BJ (cell line): ENCODE measurements at places on chromosomes 6 and 20.

DNA sequence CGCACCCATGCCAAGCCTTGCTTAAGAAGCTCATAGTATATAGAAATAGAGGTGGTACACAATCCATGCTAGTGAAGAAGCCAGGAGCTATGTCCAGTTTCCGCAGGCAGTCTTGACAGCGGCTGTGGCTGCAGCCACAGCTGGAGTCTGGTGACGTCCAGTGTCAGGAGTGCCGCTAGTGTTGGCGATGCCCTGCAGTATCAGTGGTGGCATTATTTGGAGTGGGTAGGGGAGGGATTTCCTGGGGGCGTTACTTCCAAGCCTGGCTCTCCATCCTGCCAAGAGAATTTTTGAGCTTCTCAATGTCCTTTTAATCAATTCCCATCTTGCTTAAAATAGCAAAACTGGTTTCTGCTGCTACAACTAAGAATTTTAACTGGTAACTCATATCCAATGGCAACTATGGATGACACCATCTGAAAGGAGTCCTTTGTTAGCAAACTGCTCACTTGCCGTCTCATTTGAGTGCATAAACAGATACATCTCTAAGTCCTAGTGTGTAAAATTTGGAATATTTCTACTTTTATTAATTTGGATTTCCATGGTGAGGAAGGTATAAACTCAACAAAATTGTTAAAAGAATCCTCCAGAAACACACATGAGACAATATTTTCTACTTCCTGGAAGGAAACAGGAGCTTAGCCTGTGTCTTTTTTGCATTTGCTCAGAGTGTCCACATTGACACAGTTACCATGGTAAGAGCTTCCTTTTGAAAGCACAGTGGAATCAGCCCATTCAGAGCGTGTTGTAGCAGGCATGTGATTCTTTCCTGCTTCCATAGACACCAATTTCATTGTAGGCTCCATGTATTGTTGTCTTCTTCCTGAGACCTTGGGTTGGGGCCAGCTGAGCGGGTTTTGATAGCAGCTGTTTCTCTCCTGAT, 44.6 kb upstream of the PXDC1 start:
- no peak for DNase-seq

GRCh38 chr6:136752554-136752953, 39.7 kb downstream of the MAP3K5 start:
- DNase-seq: no peak

DNA sequence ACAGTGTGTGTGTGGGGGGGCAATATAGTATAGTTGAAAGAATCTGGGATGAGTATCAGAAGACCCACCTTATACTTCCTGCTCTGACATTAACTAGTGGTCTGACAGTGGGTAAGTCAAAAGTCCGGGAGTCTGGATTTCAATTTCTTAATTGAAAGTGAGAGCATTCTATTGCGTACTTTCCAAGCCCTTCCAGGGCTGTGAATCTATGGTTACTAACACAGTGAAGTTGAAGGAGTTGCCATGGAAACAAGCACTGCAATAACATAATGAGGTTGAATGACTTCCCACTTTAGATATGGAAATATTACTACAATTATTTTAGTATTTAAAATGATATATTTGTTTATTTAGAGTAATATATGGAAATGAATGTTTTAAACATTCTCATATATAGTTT, 80.2 kb downstream of the MLIP start:
- DNase-seq: no peak

GRCh38 chr20:60092729-60093128, 134.5 kb downstream of the CDH26 start:
- DNase-seq: no peak

- no peak for DNase-seq
Observed at GRCh38 chr20:48805286-48805685, 22.5 kb downstream of the PREX1 start.

GRCh38 chr6:135159531-135159930, 21.6 kb upstream of the MYB start:
- DNase-seq: no peak

- DNase-seq: no peak
Observed at GRCh38 chr6:101921829-101922450, 528.4 kb downstream of the GRIK2 start.

DNA sequence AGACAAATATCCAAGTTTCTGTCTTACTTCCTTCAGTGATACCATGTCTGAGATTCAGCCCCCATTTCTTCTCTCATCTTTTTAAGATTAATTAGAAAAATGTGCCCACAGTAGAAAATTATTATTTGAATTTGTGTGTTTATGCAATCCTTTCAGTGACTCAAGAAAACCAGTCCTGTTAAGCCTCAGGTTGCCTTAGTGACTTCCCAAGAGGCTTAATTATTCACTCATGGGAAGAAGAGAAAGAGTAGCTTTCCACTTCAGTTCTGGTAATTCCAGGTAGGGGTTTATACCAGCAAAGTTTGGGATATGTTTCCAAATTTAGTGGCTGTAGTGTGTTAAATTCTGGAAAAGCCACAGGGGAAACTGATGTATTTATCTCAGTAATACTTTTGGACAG, 149.1 kb downstream of the RIMS1 start:
- no peak for DNase-seq

DNA sequence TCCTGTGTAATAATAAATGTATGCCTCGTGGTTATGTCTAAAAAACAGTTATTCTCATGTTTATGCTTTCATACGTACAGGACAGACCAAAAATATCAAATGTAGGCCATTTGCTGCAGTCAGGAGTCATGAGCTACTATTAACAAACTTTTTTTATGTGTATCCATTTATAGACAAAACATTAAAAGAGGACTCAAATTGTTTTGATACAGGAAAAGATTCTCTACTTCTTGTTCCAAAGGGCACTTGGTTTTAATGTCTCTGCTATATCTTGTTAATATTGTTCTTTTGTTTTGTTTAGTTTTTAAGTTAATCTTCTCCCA, 155.2 kb downstream of the ZDHHC14 start:
- DNase-seq: no peak

DNA sequence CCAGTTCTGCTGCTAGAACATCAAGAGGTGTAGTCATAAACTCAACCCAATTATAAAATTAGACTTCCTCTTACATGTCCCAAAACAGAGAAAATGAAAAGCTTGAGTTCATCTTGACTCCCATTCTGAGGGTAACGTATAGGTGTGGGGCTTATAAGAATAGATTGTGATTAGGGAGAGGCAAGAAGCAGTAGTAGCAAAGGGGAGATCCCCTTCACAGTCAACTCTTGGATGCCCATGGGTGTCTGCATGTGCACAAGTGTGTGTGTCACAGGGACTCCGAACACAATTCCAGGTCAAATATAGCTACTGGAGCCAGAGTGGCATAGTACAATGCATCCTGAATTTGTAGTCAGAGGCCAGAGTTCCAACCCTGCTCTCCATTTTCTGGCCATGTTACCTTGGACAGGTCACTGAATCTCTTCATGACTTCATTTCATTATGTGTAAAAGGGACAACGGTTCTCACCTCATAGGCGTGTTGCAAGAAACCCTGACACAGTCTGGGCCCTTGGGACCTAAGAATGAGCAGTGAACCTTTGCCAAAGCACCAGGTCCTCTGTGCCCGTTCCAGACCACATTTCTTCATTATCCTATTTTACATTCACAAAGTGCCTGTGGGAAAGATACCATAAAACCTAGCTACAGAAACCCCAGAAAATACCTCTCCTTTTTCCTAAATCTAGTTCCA, 11.8 kb downstream of the GSTA4 start:
- no peak for DNase-seq

DNA sequence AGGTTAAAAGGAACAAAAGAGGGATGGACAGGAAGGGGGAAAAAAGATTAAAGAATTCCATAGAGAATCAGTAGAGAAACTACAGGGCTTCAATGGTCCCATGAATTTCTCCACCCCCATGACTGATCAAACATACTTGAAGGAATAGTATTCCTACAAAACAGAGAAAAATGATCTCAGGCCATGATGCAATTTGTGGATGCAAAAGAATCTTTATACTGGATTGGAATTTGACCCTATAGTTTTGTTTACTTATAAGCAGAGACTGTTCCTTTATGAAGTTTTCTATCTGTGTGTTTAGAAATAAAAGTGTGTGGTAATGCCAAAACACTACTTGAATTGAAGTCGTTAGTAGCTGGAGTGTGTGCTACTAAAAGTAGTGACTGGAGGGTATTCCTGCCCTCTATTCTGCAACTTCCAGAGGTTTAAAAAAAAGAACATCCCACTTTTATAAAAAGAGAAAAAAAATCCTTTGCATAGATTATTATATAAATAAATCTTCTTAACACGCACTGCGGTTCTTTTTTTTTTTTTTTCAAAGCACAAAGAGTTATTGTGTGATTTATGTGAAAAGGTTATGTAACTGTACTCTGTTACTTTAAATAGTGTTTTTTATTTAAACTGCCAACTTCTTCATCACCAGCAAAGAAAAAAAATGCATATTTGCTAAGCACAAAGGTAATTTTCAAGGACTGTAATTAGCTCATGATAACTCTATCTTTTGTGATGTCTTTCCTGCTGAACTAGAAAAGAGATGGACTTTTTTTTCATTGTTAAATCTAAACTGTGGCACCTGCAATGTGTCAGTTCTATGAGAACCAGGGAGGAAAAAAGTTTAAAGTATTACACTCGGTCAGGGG, 214.5 kb upstream of the CITED2 start:
- peak; percentile 31 for DNase-seq

DNA sequence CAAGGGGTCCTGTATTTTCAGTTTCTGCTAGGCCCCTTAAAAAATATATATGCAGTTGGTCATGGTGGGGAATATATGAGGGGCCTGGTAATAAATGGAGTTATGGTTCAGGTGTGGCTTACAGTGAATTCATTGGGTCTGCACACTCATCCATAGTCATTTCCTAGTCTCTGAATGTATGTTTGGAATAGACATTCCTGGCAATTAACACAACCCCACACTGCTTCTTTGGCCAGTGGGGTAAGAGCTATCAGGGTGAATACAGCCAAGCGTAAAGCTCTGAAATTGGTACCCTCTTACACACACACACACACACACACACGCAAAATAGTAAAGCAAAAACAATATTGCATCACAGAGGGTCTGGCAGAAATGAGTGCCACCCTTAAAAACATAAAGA, 56.5 kb downstream of the QRSL1 start:
- DNase-seq: no peak

GRCh38 chr6:30767158-30767943, 23.0 kb upstream of the IER3 start:
- DNase-seq: no peak

GRCh38 chr6:37889051-37889450, 69.5 kb downstream of the ZFAND3 start:
- no peak for DNase-seq

GRCh38 chr6:138965971-138966370, 22.1 kb downstream of the REPS1 start:
- no peak for DNase-seq

GRCh38 chr20:4661191-4661590, 60.5 kb upstream of the PRND start:
- no peak for DNase-seq

DNA sequence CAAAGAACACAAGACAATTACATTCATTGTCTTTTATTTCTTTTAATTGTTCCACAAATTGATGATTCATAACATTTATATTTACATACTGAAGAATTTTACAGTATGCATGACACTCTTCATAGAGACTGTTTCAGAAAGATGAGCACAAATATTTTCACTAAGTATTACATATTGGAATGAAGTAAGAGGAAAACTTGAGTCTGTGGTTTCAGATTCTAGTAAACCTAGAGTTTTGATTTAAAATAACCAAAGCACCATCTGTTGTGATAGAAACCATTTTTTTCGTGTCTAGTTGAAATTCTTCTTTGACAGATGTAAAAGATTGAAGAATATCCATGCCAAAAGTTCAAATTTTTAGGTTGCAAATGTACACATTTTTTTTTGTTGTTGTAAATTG, 32.1 kb upstream of the OPN5 start:
- DNase-seq: no peak

GRCh38 chr20:17320456-17320855, 93.6 kb downstream of the PCSK2 start:
- DNase-seq: no peak

DNA sequence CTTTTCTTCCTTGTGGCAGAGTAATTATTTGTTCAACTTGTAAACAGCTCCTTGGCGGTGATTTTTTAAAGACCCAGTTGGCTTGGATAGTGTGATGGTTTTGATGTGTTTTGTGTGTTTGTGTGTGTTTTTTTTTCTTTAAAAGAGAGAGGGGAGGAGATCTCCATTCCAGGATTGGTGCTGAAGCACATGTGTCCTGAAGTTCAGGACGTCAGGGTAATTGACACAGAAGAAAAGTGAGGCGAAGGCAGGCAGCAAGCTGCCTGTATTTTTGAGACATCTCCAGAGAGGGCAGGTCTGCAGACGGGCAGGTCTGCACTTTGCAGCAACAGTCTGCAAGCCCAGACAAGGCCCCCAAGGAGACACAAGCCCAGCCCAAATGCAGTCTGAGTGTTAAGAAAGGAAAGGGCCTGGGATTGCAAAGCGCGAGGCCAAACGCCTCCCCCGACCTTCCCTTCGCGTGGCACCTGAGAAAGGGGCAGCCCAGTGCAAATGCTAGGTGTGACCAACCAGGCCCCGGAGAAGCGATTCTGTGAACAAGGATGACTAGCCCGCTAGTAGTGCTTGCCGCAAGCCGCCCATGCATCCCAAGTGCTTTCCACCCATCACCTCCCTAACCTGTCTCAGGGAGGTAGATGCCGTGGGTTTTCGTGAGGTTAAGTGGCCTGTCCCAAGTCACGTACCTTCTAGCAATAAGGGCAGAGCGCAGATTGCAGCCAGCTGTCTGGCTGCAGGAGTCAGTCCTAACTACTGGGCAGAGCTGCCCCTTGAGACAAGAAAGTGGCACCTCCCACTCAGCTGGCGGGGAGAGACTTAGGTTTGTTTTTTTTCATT, 230.5 kb downstream of the ZMYND8 start:
- no peak for DNase-seq

- no peak for DNase-seq
Observed at GRCh38 chr20:10795286-10796026, 121.7 kb upstream of the JAG1 start.

DNA sequence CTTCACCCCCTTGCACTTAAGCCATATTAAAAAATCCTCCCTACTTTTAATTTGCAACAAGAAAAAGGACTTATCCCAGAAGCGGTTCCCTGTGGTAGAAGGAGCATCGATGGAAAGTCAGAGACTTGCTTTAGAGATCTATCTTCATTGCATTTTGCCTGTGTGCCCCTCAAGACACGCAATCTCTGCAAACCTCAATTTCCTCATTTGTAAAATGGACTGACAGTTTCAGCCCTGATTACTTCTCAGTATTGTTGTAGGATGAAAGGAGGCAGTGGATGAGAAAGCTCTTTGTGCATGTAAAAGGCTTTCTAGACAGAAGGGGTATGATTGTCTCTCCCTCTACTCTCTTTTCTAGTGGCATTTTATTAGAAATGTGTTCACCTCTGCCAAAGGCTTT, 410.2 kb downstream of the CDC5L start:
- DNase-seq: no peak
